ENCODE measurements at places on chromosomes 2 and 18.

- DNase-seq: no peak
Measured at GRCh38 chr2:217523286-217523685, 479.5 kb downstream of the TNS1 start.

DNA sequence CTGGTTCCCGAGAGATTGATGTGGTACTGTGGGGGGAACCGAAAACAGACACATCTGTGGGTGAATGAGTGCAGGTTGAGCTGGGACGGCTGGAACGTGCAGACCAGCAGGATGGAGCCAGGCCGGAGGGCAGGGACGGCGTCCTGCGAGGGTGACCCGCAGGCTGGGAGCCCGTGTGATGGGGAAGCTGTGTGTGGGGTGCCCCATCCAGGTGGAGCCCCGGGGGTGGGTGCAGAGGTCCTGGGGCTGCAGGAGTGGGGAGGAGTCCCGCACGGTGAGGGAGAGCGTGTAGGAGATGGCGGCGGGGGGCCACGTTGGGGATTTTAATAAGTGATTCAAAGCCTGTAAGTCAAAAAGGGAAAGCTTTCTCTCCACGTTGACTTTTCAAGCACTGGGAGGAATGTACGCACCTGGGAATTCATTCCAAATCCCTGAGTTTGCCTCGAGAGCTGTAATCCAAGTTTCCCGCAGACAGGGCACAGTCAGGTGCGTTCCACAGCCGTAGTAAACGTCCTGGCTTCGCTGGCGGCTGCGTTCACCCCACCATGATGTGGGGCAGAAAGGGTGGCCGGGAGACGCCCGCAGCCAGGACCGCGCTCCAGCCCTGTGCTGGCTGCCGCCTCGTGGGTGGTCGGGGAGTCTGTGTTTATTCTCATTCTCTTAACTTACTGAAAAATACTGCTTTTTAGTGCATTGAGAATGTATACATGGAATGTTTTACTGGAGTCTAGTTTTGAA is 54.0 kb downstream of the NFATC1 start:
- no peak for DNase-seq

DNA sequence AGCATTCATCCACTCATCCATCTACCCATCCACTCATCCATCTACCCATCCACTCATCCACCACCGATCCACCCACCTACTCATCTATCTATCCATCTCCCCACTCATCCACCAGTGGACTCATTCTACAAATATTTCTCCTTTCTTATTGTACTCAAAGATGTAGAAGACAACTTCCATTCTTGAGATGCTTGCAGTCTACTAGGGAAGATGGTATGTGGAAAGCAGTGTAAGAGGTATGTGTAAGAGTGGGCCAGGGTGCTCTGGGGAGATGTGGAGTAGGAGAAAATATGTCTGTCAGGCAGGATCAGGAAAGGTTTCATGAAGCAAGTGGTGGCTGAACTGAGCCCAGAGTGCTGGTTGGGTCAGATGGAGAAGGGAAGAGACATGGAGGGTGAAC is 150.8 kb downstream of the CELF4 start:
- no peak for DNase-seq

- DNase-seq: no peak
Measured at GRCh38 chr2:54330926-54331835, 75.2 kb upstream of the TSPYL6 start.

Data from stimulated activated CD8-positive, alpha-beta memory T cell treated with anti-CD3 and anti-CD28 coated beads, Interleukin-4, amount 100 ng/mL, for 1 hour (primary cell).